ENCODE measurements at places on chromosomes 2 and 18.

- DNase-seq: no peak
These were observed 8.0 kb downstream of the TNS1 start for GRCh38 chr2:217994776-217995274.

GRCh38 chr2:178865999-178866398 lies 58.8 kb upstream of the TTN start:
- no peak for DNase-seq

DNA sequence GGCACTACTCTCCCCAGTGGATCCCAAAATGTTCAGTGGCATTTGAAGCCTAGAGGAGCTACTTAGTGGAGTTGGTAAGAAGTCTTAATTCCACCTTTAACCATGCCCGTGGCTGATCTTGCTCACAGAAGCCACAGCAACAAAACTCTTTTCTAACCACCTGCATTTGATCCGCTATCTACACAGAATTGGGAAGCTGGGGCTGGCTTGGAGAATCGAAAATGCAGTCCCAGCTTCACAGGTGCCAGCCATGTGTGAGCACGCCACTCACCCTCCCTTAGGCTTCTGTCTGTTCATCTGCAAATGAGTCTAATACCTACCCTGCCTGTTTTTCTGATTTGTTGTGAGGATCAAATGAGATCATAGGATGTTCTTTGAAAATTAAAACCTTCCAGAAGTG lies 182.6 kb downstream of the BCL11A start:
- DNase-seq: no peak

GRCh38 chr18:45413180-45413836 lies 202.0 kb upstream of the SLC14A2 start:
- no peak for DNase-seq

DNA sequence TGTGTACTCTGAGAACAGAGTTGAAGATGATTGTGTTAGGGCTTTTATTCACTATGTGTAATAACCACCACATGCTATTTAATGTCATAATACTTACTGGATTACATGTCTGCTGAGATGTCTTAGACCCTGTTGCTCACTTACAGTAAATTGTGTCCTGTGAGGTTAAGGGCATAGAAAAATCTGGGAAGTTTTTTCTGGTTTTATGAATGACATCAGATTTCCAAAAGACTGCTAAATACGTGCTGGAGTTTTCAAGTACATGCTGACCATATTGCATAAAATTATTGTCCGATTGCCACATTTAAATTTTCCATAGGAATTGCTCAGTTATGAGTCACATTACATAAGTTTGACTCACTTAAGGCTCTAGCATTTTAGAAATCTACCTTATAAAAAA lies 96.7 kb upstream of the COL5A2 start:
- DNase-seq: no peak

GRCh38 chr2:150677551-150677950 lies 190.1 kb upstream of the RND3 start:
- DNase-seq: no peak

DNA sequence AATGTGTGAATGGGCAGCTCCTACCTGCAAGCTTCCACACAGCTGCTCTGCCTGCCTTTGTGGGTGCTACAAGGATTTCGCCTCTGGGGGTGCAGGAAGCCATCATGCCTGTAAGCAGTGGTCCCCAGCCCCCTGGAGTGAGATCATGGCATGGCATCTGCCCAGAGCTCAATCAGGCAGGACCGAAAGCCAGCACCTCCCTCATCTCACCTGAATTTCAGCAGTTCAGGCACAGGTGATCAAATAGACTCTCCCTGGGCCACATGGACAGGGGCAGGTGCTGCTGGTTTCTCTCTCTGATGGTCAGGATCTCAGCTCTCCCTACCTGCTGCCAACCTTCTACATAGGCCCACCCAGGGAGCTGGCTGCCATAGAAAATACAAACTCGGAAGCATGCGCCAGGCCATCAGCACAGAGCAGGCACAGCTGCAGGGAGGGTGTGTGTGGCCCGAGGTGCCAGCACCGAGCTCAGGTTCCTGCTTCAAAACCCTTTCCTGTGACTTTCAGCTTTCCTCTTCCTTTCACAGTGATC lies 133.2 kb upstream of the ID2 start:
- no peak for DNase-seq

DNA sequence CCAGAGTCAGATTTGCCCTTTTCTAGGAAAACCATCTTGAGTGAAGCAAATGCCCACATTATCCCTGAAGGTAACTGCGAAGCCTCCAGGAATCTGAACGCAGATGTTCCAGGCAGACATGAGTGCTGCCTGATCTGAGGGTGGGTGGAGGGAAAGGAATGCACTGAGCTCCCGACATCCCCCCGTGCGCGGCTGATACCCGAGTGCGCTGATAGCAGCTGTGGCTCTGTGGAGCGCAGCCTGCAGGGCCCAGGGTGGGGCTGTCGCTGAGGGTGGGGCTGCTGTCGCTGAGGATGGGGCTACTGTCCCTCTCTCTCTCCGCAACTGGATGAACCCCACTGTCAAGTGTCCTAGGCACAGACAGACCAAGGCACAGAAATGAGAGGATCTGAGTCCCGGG lies 82.4 kb downstream of the GFPT1 start:
- no peak for DNase-seq

GRCh38 chr18:41265047-41265446 lies 690.0 kb upstream of the PIK3C3 start:
- DNase-seq: no peak

DNA sequence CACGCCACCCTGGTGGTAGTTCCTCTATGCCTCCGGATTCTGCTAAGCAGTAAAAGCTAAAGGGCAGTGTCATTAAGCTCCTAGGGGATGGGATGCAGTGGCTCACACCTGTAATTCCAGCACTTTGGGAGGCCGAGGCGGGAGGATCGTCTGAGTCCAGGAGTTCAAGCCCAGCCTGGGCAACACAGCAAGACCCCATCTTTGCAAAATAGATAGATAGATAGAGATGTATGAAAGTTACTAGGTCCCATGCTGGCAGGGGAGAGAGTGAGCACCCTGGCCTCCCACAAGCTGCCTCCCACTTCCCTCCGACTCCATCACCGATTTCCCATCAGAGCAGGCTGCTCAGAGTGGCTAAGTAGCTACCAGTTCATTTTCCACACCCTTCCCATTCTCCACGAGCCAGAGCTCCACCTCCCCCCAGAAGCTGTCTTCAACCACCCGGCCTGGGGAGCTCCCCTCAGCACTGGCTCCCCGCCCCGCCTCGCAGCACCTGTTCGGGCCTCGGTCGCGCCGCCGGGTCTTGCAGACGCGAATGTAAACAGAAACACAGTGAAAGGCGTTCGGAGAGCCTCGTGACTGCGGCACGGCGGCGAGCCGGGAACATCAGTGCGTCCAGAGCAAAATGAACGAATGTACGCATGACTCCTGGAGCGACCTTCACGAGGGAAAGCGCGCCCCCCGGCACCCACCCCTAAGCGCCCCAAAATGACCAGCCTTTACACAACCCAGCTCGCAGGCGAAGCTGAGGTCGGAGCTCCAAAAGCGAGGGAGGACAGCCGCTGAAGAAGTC lies 598 bp upstream of the CEP68 start:
- peak; percentile 81 for DNase-seq

GRCh38 chr2:133248264-133248663 lies 320.0 kb downstream of the NCKAP5 start:
- DNase-seq: no peak

DNA sequence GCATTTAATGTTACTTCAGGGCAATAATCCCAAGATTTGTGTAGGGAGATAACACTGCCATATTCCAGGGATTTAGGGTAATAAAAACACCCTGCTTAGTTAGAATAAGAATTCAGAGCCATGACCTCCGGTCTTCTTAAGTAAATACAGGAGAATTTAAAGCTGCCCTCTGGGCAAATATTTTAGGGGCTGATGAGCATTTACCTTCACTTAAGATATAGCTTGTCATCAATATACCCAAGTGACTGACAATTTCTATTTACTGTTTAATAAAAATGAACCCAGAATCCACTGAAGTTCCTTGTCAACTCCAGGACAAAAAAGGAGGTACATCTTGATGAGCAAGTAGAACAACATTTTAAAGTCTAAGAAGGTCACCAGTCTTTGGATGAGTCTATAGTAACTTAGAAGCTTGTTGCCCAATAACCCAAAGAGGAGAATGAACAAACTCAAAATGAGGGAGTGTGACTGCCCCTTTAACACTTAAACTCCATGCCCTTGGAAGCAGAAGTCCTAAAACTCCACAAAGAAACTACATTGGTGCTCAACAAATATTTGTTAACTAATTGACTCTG lies 24.3 kb upstream of the IKZF2 start:
- DNase-seq: no peak

DNA sequence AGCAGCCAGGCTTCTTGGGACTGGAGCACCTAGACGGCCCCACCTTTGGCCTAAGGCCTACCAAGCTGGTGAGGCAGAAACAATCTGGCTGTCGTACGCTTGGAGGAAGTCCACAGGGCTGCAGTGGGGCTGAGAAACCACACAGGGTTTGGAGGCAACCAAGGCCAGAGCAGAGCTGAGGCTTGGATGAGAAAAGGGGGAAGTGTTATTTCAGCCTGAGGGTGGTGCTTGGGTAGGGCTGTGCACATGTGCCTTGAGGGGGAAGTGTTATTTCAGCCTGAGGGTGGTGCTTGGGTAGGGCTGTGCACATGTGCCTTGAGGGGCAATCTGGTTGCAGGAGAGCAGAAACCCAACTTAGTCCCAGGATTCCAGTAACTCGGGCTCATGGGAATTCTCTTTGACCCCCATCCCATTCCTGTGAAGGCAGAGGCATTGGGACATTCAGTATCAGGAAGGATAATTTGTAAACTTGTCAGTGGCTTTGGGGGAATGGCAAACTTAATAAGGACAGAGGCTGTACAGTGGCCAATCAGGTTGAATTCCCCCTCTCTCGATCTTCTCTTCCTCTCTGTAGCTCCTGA lies 971 bp upstream of the FBXO41 start:
- DNase-seq: no peak

- DNase-seq: no peak
These were observed 820 bp upstream of the MATN3 start for GRCh38 chr2:20013126-20013849.

DNA sequence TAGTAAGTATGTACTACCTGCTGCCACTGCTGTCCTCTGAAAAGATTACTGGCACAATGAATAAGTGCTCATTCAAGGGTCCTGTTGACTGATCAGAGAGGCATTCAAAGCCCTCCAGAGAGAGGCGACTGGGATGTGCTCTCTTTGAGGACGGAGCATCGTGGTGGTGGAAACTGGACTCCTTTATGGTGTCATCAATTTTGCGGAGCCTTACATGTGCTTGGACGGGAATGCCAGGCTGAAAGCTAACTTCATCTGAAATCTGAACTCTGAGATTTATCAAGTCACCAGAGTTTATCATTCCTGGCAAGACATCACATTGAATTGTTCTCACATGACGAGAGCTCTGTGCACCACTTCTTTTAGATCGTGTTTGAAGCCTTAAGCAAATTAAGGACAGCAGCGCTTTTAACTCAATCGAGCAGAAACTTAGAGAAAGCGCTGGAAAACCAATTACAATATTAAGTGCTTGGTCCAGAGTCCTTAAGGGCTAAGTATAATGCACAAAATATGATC lies 138.3 kb downstream of the NCK2 start:
- no peak for DNase-seq

DNA sequence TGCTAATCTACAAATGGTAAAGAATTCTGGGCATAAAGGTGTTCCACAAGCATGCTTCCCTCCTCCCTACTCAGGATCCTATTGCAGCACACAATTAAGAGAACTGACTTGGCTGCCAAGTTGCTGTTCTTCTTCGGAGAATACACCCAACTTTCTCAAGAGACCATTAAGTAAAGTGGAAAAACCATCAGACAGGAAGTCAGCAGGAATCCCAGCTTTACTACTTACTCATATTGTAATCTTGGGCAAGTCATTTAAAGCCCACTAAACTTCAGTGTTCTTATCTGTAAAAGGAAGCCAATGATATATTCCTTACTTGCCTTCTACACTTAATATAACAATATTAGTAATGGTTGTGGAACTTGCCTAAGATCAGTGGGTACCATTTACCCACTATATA lies 37.8 kb downstream of the PSTPIP2 start:
- DNase-seq: no peak

DNA sequence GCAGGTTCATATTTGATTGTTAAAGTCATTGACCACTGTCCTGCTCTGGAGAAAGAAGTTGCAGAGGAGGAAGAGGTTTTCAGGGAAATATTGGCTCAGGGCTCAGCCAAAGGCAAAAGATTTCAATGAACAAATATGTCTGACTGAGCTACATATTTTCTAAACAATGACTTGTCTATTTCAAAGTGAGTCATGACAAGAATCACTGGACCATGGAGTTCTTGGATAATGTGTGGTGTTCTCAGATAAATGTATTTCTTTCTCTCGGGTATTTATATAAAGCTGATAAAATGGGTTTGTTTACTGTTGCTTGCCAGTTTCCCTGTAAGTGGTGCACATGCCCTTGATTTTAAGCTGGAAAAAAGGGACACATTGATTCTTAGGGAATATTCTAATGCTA lies 34.3 kb upstream of the RMP24 start:
- DNase-seq: no peak

DNA sequence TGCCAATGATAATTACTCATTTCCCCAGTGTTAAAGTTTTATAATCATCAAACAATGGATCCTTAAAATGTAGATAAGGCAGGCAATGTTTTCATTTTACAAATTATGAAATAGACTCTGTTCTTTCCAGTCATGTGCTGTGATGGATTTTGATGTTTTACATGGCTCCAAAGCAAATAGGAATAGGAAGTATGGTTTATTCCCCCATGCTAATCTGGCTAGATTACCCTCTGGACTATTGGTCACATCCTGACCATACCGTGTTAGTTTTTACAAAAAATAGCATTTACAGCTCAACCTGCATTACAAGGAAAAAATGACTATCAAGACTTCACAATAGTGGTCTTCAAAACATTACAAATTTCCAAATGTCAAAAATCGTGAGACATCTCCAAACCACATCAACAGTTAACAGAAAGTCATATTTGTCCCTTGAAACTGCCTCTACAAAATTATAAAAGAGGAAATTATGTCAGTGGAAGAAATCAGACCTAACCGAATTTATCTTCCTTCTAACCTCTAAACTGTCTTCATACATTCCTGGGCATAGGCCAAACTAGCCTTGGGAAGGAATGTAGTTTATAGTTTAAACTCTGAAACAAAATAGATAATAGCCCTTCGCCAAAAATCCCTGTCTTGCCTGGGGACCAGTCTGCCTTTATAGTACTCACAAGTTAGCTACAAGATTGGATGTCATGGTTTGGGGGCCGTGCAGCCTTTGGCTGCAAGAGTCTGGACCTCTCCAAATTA lies 1941.2 kb upstream of the CELF4 start:
- DNase-seq: no peak

GRCh38 chr2:237895544-237896506 lies 36.4 kb downstream of the RAMP1 start:
- DNase-seq: peak; percentile 19

- DNase-seq: no peak
These were observed 4.7 kb downstream of the TMEM18 start for GRCh38 chr2:672606-672905.

GRCh38 chr18:63779386-63779785 lies 4.2 kb downstream of the SERPINB7 start:
- no peak for DNase-seq

DNA sequence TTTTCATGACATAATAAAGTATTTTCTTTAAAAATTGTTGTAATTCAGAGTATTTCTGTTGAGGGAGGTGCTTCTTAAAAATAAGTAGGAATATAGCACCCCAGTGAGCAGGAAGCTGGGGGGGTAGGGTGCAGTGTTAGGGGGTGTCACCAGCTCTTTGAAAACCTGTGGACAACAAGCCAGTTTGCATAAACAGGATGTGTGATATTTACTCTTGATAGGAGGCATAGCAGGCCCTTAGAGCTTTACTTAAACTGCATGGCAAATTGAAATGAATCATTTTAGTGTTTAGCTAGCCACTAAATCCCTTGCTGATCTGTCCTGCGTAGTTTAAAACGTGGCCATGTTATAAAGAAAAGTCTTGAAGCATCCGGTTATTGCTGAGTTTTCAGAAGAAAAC lies 8.4 kb downstream of the TGIF1 start:
- DNase-seq: no peak

Data from C1 segment of cervical spinal cord (tissue), 14 donors.